Inflammatory macrophage treated with lipopolysaccharide for 4 hours (primary cell): ENCODE measurements at places on chromosomes 7 and 10.

DNA sequence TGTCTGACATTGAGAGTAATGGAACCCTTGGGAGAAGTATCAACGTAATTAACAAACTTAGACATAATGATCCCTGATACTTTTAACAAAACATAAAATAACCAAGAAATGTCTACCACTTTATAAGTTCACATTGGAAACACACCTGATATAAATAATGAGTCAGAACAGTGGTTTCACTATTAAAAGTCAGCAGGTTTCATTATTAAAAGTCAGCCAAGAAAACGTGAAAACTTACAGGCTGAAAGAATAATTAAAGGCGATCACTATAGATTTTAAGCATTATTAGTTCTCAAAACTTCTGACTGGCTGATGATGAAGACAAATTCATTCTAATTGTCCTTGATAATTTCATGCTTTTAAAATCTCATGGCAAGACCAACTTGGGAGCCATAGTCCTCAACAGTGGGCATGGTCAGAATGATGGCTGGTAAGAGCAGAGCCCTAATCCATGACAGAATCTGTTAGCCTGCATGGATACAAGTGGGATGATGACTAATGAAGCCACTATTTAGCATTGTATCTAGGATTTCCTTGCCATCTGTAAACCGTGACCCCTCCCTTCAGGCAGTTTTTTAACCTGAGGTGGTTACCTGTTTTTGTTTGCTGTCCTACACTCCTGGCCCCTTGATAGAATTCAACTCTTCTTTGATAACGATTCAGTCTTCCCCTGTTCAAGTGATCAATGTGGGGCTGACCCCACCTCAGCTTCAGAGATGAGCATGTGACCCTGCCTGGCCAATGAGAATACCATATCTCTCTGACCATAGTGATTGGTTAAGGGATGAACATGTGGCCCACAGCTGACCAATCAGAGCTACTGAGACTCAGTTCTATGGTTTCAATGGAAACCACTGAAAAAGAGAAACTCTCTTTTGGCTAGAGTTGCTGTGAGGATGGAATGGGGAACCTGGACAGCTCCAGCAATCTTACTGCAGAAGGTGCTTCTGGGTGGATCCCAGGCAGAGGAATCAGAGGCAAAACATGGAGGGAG, 151.0 kb downstream of the PLPP4 start:
- DNase-seq: no peak

- DNase-seq: peak; percentile 11
Observed at GRCh38 chr10:31134311-31134952, 102.8 kb upstream of the ZNF438 start.

DNA sequence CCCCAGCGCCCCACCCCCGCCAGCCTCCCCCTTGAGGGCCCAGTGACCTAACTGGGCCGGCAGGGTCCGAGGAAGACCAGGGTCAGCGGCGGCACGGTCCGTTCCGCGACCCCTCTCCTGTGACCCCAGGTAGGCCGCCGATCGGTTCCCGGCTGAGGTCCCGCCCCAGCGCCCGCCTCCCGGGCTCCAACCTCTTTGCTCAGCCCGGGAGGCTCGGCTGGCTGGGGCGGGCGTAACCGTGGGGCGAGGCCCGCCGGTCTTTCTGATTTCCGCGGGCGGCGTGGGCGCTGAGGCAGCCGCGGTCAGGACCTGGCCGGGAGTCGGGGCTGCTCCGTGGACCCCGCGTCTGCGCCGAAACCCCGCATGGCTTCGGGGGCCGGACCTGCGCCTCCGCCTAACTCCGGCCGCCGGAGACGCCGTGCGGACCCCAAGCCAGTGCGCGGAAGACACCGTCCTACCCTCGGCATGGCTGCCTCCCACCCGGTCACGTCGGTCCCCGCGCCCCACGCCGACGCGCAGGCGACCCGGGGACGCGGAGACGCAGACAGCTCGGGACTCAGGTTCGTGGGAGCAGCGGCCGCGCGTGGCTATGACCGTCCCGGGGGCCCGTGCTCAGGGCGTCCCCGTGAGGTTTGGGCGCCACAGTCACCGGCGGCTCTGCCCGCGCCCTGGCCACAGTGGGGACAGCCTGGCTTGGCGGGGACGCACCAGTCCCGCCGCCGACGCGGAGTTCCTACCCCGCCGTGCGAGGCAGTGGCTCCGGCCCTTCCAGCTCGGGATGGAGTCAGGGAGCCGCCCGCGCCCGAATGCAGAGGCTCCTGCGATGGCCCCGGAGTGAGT, 1.0 kb upstream of the VENTX start:
- no peak for DNase-seq

DNA sequence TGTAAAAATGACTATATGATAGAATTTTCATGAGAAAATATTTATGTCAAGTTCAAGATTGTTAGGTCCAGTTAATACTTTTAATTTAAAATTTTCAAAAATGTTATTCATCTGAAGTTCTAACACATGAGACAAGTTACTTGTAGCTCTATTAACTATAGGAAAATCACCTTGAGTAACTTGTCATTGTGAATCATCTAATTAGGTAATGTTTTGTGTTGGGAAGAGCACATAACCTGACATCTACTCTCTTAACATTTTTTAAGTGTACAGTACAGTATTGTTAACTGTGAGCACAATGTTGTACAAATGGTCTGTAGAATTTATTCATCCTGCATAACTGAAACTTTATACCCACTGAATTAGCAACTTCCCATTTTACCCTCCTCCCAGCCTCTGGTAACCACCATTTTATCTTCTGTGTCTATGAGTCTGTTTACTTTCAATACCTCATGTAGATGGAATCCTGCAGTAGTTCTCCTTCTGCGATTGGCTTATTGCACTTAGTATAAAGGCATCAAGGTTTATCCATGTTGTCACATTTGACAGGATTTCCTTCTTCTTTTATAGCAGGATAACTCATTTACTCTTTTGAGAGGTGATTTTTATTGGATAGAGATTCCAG, 54.6 kb downstream of the ARL4A start:
- no peak for DNase-seq

DNA sequence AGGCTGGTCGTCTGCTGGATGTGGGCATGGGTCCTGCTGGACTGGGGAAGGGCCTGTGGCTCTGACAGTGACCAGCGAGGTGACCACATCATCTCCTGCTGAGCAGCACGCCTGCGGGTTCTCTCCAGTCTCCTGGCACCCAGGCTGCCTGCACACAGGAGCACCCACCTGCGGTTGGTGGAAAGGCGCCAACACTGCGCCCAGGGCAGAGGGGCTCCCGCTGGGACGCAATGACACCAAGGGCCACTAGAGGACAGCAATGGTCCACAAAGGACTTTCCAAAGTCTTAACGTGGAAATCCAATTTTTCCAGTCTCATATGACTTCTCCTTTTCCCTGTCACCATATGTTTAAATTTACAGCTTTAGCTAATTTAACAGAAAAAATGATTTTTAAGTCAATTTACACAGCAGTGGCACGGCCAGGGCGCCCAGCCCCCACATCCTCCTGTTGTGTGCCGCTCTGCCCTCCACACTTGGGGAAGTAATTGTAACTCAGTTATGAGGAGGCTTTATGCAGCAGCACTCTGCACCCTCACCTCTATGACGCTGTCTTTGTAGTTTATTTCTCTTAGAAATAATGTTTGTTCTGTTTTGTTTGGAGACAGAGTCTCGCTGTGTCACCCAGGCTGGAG, 38.1 kb downstream of the CFAP46 start:
- peak; percentile 45 for DNase-seq

DNA sequence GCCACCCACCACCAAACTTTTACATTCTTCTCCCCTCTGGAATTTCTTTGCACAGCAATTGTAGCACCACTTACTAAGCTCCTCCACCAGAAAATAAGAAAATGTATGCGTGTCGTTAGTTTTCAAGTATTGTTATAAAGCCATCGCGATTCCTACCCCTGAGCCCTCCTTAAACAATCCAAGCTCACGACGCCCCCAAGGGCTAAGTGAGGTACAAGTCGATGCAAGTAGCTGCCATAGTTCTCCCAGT, 1.3 kb downstream of the FRAT2 start:
- DNase-seq: peak; percentile 22

DNA sequence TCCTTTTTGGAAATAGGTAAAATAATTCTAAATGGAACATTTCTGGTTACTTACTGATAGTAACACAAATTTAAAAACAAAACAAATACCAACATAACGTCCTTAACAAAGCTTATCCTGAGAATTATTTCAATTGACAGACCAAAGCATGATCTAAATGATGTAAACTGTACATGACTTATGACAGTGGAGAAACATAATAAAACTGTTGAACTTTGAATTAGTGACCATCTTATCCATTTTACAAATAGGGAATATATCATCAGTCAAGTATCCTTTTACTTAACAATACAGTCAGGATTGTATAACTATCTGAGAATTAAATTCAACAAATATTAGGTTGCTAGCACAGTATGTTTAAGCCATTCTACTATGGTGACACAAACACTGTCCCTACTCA, 2.4 kb downstream of the IPMK start:
- peak; percentile 2 for DNase-seq

- no peak for DNase-seq
Observed at GRCh38 chr10:3215153-3215775, 42.7 kb upstream of the PITRM1 start.

DNA sequence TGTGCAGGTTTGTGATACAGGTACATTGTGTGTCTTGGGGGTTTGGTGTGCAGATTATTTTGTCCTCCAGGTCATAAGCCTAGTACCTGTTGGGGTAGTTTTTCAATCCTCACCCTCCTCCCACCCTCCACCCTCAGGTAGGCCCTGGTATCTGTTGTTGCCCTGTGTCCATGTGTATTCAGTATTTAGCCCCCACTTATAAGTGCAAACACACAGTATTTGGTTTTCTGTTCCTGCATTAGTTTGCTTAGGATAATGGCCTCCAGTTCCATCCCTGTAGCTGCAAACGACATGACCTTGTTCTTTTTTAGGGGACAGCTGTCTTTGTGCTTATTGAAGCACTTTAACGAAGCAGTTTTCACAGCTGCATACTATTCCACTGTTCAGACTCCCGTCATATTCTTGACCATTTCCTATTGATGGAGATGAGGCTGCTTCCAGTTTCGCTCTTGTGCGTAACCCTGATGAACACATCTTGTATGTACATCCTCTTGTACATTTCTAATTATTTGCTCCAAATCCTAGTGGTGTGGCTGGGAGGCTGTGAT, 47.4 kb downstream of the LHPP start:
- DNase-seq: no peak

GRCh38 chr7:134891696-134892678, 94.3 kb upstream of the AGBL3 start:
- no peak for DNase-seq

DNA sequence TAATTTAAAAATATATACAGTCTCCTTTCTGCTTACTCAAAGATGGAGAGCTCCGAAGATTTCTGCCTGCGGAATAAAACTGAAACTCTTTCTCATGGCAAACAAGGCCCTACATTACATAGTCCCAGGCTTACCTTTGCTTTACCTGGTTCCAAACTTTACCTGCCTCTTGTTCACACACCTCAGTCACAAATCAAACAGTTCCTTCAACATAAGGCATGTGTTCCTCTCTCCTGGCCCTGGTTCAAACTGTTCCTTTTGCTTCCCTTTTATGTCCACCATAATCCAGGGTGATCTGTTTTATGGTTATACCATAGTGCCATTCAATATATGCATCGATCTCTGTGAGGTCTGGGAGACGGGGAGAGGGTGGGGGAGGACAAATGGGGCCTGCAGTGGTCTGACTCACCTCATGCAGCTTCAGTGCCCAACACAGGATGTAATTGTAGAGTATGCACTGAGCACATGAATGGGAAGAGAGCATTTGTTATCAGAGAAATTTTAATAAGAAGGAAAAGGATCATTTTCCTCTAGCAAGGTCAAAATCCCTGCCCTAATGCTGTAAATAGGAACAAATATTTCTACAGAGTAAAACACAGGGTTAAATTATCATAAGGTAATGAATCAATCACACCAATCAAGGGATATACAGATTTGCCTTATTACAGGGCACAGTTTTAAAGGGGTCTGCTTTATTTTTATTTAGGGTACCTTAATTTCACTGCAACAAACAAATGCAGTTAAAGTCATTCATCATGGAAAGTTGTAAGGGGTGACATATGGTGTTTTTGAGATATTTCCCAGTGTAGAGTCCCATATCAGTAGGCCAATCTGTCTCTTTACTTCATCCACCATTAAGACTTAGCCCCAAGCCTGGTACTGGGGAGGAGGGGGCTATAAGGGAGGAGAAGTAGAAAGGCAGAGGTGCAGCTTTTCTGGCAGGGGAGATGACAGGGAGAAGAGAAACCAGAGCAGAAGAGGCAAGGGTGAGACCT, 88.8 kb upstream of the PDE1C start:
- DNase-seq: no peak

- DNase-seq: peak; percentile 75
Observed at GRCh38 chr10:113788604-113789083, 37.2 kb downstream of the PLEKHS1 start.

DNA sequence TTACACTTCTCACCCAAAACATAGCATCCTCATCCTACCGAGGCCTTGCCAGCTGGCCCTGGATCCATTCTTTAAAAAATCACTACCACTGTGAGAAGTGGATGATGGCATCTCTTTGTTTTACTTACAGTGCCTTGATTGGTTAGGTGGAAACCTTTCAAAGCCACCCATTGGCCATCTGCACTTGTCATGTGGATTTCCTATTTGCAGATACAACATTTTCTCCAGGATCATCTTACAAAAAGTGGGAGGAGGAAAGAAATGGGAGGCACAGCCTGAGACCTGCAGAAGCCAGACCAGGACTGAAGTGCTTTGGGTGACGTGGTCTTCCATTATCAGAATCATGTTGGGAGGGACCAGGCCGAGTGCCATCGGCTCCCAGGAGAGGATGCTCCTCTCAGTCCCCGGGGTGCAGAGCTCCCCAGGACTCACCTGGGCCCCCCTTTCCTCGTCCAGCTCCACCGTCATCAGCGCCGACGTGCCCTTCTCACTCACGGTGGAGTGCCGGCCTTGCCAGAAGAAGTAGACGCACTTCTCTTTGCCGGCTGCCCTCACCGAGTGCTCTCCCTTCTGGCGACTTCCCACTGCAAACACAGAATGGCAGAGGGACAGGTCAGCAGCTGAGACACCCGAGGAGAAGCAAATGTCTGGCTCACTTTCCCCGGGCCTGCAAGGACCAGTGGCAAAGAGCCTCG, 161.2 kb downstream of the SVIL start:
- DNase-seq: no peak

GRCh38 chr10:6274040-6274439, 71.3 kb downstream of the PFKFB3 start:
- DNase-seq: peak; percentile 62
